Activated T-cell treated with anti-CD3 and anti-CD28 coated beads, Interleukin-2, amount 50 U/mL, for 4 hours (primary cell): ENCODE measurements at places on chromosomes 3 and 15. TPM values are rescaled to one million over a fixed set of nuclear protein-coding genes. Genes with fewer than 3 reads are reported as not detected.

Gene RASL12
- not detected for total RNA-seq

Gene BFSP2
- total RNA-seq, result not detected

Gene RARB
- total RNA-seq, result not detected

Gene ADAMTSL3
- not detected for total RNA-seq

Gene PCLAF
- total RNA-seq, result 19.9 TPM

Gene ZMYND10
- 0.96 TPM for total RNA-seq

Gene GOLGA8Q
- not detected for total RNA-seq

Gene LRRC31
- total RNA-seq, result not detected

Gene RARRES1
- not detected for total RNA-seq

Gene KCNMB3
- not detected for total RNA-seq

Gene IGSF11
- total RNA-seq, result not detected
